ENCODE measurements at places on chromosomes 2 and 18.
A peak's percentile ranks its signal among the peaks of the same experiment; 100 is the strongest.

DNA sequence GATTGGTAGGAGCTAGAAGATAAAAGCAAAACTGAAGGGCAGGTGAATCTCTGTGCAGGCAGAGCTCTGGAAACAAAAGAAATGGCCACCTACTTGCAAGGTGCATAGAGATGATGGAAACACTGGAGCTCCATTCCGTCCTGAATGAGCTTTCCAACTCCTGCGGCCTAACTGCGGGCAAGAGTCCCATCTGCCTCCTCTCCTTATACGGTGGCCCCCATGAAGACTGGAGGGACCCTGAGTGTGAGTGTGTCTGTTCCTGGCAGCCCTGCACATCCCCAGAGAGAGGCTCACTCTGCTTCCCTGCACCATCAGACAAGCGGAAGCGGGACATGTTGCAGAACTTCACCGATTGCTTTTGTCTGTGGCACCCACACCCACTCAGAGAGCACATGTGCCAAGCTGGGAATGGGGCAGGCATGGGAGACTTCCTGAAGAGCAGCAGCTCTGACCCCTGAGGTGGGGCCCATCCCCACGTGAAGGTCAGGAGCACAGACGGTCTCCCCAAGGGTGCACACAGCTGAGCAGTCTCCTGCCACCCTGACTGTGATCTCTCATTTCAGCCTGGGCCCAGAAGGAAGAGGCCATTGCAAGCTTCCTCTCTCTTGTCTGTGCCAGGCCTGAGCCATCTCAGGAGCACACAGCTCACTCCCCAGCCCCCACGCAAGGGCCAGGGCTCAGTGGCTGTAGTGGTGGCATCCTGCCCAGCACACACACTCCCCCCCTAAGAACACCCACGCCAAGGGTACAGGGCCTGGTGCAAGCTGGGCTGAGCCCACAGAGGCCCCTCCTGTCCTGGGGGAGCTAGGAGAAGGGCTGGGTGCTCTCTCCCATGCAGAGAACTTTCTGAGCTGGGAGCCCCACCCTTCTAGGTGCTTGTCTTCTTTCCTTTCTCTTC, 75.3 kb downstream of the STPG4 start:
- DNase-seq = no peak

GRCh38 chr2:223056701-223057418, 4.9 kb downstream of the KCNE4 start:
- no peak for DNase-seq

DNA sequence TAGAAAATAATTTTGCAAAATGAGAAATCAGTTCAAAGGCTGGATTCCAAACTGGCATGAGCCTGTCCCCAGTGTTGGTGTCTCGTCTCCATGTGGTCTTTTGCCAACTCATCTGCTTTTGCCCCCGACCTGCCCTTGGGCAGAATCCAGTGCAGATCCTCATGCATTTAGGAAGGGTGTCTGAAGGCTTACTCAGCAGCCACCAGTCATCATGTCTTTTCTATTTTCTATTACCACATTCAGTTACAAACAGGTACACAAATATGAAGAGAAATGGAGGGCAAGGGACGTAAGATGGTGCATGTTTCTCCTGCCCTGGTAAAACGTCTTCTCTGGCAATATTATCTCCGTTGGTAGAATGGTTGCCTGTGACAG, 43.5 kb downstream of the E2F6 start:
- no peak for DNase-seq

DNA sequence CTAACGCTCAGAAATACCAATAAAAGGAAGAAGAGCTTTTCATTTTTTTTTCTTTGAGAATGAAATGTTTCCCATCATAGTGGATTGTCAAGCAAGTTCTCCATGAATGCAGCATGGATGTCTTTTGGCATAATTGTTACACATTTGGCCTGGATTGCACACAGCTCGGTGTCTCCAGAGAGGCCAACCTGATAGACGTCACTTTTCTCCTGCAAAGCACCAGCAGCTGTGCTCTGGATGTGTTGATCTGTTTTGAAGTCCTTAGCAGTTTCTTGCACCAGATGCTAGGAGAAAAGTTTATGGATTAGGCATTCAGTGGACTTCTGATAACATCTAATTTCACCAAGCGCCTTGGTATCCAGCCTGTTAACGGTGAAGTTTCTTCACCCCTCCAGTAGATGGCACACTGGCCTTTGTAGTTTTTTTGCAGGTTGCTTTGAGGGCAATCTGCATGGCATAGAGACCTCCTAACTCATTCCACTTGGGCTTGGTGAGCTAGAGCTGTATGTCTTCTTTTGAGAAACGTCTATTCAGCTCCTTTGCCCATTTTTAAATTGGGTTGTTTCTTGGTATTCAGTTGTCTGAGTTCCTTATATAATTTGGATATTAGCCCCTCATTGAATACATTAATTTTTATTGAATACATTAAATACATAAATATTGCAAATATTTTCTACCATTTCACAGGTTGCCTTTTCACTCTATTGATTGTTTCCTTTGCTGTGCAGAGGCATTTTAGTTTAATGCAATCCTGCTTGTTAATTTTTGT, 59.7 kb downstream of the PTH2R start:
- DNase-seq = peak; percentile 42

- peak; percentile 12 for DNase-seq
Measured at GRCh38 chr2:186460465-186460864, 25.6 kb upstream of the ZC3H15 start.

GRCh38 chr2:8551622-8552074, 130.2 kb upstream of the ID2 start:
- no peak for DNase-seq

DNA sequence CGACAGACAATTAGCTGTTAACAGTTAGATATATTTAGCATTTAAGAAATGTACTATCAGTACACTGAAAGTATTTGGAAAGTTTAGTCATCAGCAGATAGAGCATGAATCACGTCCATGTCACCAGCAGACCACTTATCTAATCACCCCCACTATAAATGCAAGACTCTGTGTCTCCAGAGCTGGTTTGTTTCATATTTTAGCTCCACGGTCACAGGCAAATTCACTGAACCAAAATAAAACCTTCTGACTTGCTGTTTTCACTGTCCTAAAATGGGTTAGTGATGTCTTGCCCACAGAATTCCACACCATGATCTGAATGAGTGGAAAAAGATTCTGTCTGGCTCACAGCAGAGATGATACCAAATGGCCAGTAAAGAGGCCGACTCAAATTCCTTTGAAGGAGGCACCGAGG, 64.9 kb downstream of the CDH2 start:
- DNase-seq = peak; percentile 88

DNA sequence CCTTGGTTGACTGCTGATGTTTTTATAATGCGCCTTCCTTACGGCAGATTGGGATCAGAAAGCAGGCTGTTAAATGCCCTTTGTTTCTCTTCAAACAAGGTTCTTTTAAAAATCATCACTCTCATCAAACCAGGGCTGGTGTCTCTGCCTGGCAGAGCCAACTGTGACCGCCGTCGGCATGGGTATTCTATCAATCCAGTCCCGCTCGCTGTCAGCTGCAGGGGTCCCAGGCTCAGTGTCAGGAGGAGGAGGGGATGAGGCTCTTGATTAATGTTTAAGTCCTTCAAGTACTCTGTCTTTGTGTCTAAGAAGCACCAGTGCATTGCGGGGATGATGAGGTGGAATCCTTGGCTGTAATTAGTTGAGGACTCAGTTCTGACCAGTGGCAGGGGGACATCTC, 348.1 kb downstream of the RNF144A start:
- DNase-seq = no peak

- DNase-seq = no peak
Measured at GRCh38 chr2:46284260-46284659, 12.9 kb upstream of the EPAS1 start.

GRCh38 chr2:207041279-207041678, 102.0 kb downstream of the CPO start:
- DNase-seq = no peak

- DNase-seq = no peak
Measured at GRCh38 chr2:201622306-201622970, 20.9 kb downstream of the TMEM237 start.

DNA sequence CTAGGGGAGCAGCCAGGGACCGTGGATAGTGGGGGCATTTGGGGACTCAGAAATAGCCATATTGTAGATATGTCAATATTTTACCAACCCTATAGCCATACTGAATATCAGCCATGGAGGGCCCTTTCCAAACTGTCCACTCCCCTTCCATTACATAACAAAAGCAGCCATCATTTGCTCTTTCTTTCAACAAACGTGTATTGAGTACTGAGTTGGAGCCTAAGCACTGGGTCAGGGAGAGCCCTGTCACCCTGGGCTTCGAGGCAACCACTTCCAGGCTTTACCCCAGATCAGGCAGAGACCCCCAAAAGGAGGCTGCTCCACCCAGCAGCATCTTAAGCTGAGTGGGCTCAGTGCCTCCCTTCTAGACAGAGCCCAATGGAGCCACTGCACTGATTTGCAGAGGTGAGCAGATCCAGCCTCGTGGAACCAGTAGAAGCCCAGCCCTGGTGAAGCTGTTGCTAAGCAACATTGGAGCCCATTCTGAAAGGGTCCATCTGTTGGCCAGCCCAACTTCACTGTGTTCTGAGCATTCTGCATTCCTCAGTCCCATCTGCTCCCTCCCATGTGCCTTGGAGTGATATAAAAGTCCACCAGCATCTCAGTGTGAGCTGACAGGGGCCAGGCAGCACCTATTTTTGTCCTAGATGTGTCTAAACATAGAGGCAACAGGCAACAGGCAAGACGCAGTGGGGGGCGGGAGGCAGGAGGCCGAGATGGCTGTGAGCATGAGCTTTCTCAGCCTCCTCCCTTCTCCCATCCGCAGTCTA, 112.1 kb downstream of the PLB1 start:
- DNase-seq = no peak

- DNase-seq = no peak
Measured at GRCh38 chr18:39741755-39742466, 2176.3 kb upstream of the CELF4 start.

DNA sequence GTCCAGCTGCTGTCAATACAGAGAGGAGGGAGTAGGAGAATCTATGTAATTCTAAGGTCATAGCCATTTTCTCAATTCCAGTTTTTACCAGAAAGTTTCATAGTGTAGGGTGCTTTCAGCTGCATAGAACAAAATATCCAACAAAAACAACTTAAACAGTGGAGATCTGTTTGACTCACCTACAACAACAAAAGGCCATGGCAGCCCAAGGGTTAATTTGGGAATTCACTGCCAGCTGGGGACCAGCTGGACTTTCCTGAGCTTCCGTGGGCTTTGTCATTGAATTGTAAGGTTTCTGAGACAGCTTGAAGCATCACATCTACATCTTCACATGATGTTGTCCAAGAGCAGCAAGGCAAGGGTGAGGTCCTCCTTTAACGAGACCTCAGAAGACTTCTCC, 512.7 kb downstream of the IRS1 start:
- no peak for DNase-seq

- DNase-seq = no peak
Measured at GRCh38 chr18:5542515-5543035, 1.2 kb downstream of the EPB41L3 start.

- DNase-seq = no peak
Measured at GRCh38 chr2:30257266-30258214, 26.2 kb downstream of the LBH start.

GRCh38 chr2:239164335-239164871, 236.4 kb downstream of the HDAC4 start:
- no peak for DNase-seq

All from EL (cell line).